ENCODE measurements at places on chromosomes 16 and 17. TPM values are rescaled to one million over a fixed set of nuclear protein-coding genes. Genes with fewer than 3 reads are reported as not detected.

DNA sequence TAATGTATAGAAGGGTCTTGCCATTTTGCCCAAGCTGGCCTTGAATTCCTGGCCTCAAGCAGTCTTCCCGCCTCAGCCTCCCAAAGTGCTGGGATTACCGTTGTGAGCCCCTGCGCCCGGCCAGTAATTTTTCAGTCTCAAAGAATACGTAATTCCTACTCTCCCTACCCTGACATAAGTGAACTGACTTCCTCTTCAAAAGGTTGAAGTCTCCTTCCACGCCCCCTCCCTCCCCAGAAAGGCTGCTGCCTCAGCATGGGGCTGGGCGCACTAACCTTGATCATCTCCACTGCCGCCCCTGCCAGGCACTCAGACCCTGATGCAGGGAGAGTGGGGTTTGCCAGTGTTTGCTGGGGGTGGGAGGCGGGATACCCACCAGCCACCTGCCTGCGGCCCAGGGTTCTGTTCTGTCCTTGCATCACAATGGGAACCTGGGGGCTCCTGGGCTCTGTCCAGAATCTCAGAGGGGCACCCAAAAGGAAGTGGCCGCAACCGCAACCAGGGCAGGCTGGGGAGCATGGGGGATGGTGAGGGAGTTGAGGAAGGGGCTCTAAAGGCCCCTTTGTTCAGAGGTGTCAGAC is 27.5 kb downstream of the KIFC3 start:
- no peaks in the 10 kb centered on the region for H3K27me3 ChIP-seq
- H3K27ac ChIP-seq: no peak overlapping the region
- DNase-seq: no peak
- H3K36me3 ChIP-seq: peaks cover 10% of the 10 kb centered on the region

DNA sequence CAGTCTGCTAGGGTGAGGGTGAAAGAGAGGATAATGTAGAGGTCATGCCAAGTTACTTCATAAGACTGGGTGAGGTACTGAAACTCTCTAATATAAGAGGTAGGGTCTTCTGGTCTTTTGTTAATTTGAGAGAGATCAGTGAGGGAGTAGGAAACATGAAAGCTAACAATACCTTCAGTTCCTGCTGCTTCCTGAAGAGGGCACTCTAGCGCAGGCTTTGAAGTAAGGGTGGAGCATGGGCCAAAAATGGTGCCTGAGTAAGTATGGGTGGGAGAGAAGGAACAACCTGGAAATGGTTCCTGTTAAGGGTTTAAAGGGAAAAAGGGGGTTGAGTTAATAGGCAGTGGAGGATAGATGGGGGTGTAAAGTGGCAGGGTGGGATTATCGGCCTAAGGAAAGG is 2449.5 kb downstream of the TP53TG3F start:
- no peak overlapping the region for H3K27ac ChIP-seq
- H3K4me1 ChIP-seq: no peaks in the 10 kb centered on the region
- no peak overlapping the region for H3K4me3 ChIP-seq
- peak; percentile 1 for DNase-seq

GRCh38 chr17:41836550-41837196 is 641 bp upstream of the NT5C3B start:
- no peak overlapping the region for H3K27ac ChIP-seq
- DNase-seq: no peak
- H3K4me1 ChIP-seq: peaks cover 8% of the 10 kb centered on the region
- peak overlapping the region; percentile 71 for H3K4me3 ChIP-seq

DNA sequence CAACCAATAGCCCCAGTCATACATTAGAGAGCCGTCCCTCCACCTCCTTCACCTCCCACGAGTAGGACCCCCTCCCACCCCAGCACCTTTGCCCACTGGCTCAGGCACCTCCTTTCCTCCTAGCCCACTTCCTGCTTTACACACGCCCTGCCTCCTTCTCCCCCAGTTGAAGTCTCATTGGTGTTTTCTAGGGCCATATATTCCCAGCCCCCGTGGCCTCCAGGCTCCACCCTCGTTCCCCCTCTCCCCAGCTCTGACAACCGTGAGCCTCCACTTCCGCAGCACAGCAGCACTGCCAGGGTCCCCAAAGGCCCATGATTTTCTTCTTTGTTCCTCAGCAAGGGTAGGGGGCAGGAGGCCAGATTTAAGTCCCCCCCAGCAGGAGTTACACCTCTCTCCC is 340.3 kb upstream of the TNRC6C start:
- H3K27ac ChIP-seq: no peak overlapping the region
- H3K27me3 ChIP-seq: no peaks in the 10 kb centered on the region
- H3K36me3 ChIP-seq: no peaks in the 10 kb centered on the region
- no peak overlapping the region for H3K4me3 ChIP-seq
- no peaks in the 10 kb centered on the region for H3K4me1 ChIP-seq

DNA sequence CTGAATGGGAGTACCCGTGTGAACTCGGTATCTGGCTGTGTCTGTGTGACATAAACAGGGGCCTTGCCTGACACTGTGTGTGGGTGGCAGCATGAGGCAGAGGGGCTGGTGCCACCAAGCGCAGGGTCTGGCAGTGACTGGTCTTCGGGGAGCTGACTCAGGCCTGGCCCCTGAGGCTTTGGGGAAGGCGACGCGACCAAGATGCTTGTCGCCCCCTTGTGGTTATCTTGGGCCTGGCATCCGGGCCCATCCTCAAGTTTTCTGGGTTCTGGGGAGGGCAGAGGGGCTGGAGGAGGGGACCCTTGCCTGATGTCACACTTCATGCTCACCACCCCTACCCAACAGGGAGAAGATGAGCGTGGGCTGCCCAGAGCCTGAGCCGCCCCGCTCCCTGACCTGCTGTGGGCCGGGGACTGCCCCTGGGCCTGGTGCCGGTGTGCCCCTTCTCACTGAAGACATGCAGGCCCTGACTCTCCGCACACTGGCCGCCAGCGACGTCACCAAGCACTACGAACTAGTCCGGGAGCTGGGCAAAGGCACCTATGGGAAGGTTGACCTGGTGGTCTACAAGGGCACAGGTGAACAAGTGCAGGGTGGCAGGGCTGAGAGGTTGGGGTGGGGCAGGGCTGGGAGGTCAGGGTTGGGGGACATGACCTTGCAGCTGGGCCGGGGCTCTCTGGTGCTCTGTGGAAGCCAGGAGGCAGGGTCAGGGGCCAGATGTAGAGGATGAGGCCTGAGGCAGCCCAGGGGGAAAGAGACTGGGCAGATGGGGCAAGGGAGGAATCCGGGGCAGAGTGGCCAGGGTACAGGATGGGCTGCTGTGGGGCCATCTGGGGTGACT is 24.9 kb downstream of the SBK1 start:
- peak; percentile 90 for DNase-seq
- H3K27ac ChIP-seq: no peak overlapping the region
- H3K4me3 ChIP-seq: no peak overlapping the region

GRCh38 chr16:48629531-48629930 is 19.6 kb upstream of the N4BP1 start:
- no peak overlapping the region for H3K4me3 ChIP-seq
- H3K27me3 ChIP-seq: no peaks in the 10 kb centered on the region
- H3K4me1 ChIP-seq: no peaks in the 10 kb centered on the region
- no peaks in the 10 kb centered on the region for H3K36me3 ChIP-seq
- no peak overlapping the region for H3K27ac ChIP-seq

DNA sequence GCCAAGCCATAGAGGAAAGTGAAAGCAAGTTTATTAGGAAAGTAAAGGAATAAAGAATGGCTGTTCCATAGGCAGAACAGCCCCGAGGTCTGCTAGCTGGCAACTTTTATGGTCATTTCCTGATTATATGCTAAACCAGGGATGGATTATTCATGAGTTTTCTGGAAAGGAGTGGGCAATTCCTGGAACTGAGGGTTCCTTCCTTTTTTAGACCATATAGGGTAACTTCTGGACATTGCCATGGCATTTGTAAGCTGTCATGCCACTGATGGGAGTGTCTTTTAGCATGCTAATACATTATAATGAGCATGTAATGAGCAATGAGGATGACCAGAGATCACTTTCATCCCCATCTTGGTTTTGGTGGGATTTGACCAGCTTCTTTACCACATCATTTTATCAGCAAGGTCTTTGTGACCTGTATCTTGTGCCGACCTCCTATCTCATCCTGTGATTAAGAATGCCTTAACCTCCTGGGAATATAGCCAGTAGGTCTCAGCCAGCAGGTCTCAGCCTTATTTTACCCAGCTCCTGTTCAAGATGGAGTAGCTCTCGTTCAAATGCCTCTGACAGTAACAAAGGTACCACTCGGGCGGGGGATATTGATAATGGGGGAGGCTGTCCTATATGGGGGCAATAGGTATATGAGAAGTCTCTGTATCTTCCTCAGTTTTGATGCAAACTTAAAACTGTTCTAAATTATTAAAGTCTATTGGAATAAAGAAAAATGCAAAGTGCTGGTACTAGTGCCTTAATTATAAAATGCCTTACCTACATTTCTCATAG is 38.9 kb upstream of the HELZ start:
- no peaks in the 10 kb centered on the region for H3K27me3 ChIP-seq
- no peak overlapping the region for H3K27ac ChIP-seq
- no peaks in the 10 kb centered on the region for H3K36me3 ChIP-seq
- no peak for DNase-seq
- H3K4me3 ChIP-seq: no peak overlapping the region

- H3K4me3 ChIP-seq: no peak overlapping the region
- no peak overlapping the region for H3K27ac ChIP-seq
- no peak for DNase-seq
- no peaks in the 10 kb centered on the region for H3K27me3 ChIP-seq
Measured at GRCh38 chr17:65194670-65195334, 57.6 kb downstream of the RGS9 start.

Gene HOXB5
- not detected for polyA plus RNA-seq

Gene RAPGEFL1
- polyA plus RNA-seq: 5.9 TPM

Gene BOLA2
- 102 TPM for polyA plus RNA-seq

Gene CTRB2
- not detected for polyA plus RNA-seq

Gene NPIPB5
- 36.8 TPM for polyA plus RNA-seq

Gene MYO15B
- polyA plus RNA-seq: 9.7 TPM

Gene MYH1
- 0.06 TPM for polyA plus RNA-seq

All from SK-N-SH (cell line).